NAMALWA (cell line): ENCODE measurements at places on chromosomes 6 and 20.

DNA sequence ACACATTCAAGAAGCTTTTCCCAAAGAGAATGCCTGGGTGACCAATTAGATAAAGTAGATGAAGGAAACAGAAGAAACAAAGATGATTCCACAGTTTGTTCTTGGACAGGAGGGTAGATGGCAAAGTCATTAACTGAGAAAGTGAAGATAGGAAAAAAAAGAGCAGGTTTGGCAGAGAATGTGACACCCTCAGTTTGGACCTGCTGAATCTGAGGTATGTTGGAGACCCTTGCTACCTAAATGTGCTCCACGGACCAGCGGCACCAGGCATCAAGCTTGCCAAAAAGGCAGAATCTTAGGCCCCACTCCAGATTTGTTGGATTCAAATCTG lies 49.7 kb downstream of the ARHGAP18 start:
- no peak for DNase-seq

GRCh38 chr6:133092771-133093170 lies 148.4 kb upstream of the EYA4 start:
- peak; percentile 53 for DNase-seq

DNA sequence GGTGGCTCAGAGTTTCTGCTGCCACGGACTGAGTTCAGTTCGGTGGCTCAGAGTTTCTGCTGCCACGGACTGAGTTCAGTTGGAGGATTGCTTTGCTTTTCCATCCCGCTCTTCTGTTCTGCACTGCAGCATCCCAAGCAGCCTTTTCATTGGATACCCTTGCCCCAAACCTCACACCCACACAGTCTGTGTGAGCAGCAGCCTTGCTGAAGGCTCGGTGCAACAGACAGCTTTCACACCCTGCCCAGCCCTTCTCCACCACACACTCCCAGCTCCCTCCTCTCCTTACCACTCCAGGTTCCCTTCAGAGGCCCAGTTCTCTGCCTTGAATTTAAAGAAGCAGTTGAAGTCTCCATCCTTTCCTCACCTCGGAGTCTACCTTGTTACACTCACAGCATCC lies 52.5 kb upstream of the CHD6 start:
- DNase-seq = no peak

- DNase-seq = peak; percentile 83
These were observed 920 bp upstream of the RNF5 start for GRCh38 chr6:32177183-32177787.

DNA sequence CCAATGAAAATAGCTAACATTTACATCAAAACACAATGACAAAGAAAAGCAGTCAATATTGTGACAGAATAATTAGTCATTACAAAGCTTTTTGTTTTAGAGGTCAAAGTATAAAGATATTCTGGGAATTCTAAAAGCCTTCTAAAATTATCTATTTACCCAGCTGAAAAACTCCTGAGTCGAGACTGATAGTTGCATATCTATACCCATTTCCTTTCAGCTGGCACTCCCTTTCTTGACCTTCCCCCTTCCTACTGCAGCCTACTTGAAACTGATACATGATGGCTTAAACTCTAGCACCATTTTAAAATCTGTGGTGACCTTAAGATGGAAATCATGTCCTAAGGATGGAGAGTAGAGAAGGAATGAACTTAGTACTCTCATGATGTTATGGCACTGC lies 38.6 kb downstream of the LMBRD1 start:
- no peak for DNase-seq

DNA sequence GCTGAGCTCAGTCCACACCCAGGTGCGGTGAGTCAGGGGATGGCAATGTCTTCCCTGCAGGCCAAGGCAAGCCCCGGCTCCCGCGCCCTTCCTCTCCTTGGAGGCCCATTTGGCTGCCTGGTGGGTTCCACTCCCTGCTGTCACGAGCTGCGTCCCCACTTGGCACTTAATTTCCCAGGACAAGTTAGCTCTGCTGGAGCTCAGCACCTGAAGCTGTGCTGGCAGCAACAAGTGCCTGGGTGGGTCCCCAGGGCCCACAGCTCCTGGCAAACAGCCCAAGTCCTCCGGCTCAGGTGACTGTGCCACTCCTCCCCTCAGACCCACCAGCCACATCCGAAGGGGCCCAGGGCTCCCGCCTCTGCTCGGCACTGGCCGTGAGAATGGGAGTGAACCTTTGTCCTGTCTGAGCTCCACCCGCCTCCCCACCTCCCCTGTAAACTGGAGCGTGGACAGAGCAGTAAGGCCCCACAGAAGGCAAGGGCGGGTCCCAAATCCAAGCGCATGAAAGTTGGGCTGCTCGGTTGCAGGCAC lies 16.9 kb downstream of the LAMA5 start:
- no peak for DNase-seq

GRCh38 chr6:39942903-39943580 lies 8.8 kb upstream of the MOCS1 start:
- no peak for DNase-seq

- no peak for DNase-seq
These were observed 158.1 kb downstream of the QKI start for GRCh38 chr6:163572612-163573011.
